ENCODE measurements at places on chromosomes 7 and 10.

GRCh38 chr10:100146875-100147650 lies 38.8 kb downstream of the ERLIN1 start:
- no peak for DNase-seq

- DNase-seq = no peak
These were observed 21.1 kb downstream of the KNDC1 start for GRCh38 chr10:133180965-133181639.

DNA sequence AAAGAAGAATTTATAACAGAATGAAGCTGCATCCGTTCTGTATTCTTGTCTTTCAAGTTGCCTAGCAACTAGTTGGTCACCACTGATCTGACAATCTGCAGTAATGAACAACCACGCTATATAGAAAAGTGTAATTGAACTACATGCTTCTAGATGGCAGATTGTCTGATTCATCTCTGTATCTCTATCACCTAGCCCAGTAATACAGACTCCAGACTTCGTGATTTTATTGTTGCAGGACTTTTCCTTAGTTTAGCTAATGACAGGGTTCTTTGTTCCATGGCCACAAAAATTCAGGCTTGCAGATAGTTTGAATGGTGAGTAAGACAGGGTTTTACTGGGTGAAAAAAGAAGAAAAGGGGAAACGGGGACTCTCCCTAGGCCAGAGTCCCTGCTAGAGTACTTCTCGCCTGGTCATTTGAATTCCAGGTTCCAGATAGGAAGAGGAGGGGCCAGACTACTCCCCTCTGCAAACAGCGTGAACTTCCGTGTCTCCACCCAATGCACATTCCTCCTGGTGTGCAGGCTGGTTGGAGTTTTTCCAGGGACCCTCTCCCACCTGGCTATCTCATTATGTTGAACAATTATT lies 45.9 kb downstream of the COL1A2 start:
- DNase-seq = no peak

GRCh38 chr7:158955146-158955870 lies 99.0 kb downstream of the DYNC2I1 start:
- no peak for DNase-seq

- no peak for DNase-seq
These were observed 133.3 kb downstream of the TEX36 start for GRCh38 chr10:125549653-125550052.

DNA sequence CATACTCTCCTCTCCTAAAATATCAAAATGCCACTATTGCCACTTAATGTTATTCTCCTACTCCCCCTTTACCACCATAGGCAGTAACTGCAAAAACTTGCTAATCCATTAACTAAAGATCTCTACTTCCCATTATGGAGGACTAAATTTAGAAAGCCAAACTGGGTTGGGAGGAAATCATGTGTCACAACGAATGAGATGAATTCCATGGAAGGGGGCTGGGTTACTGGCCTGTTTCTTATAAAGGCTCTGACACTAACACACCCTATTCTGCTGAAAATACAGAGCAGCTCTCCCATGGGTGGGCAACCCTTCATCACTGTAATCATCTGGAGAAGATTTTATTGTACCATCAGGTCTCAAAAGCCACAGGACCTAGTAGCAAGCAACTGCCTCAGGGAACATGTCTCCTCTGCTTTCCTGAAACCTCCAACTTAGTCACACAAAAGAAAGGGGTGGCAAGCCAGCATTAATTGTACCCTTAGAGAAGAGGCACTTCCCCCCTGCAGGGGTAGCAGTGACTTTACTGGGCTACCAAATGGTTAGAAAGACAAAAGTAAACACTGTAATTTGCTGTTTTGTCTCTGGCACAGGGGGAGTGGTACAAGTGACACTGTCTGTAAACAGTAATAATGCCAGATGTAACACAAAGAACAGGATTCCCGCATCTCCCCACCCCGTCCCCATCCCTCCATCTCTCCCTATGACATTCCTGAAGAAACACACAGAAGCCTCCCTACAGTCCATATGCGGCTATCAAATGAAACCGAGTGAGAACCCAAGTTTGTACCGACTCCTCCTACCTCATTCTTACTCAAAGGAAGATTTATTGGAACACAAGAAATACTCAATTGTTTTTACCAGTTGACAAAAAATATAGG lies 81.6 kb downstream of the ARMH3 start:
- no peak for DNase-seq

DNA sequence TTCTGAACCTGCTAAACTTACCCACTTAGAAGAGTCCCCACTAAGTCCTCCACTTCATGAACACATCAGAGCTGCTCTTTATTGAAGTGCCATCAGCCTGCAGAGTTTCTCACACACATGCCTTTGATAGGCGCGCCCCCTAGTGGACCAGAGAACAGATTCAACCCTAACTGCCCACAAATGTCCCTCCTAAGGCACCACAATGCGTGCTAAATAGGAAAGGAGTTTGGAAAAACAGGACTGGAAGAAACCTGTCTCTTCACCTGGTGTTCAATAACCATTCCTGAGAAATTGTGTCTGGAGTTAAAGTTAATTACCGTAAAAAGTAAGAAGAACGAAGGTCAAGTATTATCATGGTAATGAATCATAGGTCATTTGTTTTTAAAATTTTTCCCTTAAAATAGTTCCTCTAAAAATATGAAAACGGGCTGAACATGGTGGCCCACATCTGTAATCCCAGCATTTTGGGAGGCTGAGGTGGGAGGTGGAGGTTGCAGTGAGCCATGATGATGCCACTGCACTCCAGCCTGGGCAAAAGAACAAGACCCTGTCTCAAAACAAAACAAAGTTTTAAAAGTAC lies 249.7 kb downstream of the ELMO1 start:
- DNase-seq = peak; percentile 19

DNA sequence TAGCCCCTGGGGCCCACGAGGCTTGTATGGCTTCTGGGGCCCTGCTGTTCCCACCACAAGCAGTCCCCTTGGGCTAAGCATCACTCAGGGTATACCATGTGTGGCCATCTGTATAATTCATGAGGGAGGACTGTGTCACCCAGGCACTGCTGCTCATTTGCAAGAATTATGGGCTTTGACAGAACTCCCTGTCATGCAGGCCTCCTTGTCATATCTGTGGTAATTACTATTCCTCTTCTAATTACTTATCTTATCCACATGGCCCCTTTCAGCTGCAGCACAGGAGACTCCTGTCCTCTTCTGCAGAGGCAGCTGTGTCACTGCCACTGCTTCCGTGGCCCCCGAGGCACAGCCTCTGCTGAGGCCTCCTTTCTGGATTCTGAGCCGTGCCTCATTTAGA lies 46.3 kb downstream of the LRMDA start:
- no peak for DNase-seq

DNA sequence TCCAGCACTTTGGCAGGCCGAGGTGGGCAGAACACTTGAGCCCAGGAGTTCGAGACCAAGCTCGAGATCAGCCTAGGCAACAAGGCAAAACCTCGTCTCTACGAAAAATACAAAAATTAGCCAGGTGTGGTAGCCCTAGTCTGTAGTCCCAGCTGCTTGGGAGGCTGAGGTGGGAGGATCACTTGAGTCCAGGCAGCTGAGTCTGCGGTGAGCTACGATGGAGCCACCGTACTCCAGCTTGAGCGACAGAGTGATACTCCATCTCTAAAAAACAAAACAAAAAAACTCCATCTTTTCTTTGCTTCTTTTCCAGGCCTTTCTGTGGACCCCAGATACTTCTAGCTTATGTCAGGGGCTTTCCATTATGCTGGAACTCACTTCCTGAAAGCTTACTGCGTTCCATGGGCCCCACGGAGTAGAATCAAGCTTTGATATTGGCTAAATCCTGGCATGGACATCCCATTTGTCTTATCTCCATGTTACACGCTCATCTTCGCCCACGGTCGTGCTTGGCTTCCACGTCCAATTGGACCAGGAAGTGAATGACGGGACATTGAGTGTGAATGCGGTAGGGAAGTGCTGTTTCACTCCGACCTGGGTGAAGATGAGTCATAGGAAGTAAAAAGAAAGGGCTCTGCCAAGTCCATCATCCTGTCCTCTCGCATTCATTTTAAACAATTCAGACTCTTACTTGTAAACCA lies 45.7 kb downstream of the FAM171A1 start:
- DNase-seq = no peak

DNA sequence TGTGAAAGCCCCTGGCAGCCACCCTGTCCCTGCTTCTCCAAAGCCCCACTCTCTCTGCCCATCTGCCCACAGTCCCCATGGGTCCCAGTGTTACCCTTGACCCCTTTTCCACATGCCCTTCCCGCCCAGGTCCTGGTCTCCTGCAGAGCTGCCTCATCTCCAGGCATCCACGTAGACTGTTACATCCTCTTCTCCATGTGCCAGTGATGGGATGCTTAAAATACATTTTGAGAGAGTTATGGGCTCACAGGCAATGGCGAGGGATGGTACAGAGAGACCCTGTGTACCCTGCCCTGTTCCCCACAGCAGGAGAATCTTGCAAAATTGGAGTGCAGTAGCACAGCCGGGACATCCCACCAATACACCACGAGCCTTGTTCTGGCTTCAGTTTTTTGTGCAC lies 56.8 kb downstream of the GLRX3 start:
- no peak for DNase-seq

GRCh38 chr7:88967432-88967831 lies 171.9 kb upstream of the TEX47 start:
- DNase-seq = no peak

- no peak for DNase-seq
These were observed 6.2 kb downstream of the SNX13 start for GRCh38 chr7:17934094-17934493.

DNA sequence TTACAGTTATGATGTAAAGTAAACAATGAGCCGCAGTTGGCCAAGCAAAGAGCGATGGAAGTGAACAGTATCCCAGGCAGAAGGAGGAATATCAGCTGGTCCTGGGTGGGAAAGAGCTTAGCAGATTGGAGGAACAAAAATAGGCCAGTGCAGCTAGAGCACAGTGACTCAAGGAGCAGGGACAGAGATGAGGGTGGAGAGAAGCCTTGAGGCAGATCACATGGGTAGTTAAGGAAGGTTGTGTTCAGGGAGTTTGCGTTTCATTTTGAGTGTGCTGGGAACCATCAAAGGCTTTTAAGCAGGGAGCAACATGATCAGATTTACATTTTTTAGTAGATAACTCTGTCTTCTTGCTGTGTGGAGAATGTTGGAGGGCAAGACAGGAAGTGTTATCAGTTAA lies 113.6 kb downstream of the OAT start:
- DNase-seq = no peak

- DNase-seq = no peak
These were observed 11.6 kb upstream of the ORAI2 start for GRCh38 chr7:102421706-102422240.

DNA sequence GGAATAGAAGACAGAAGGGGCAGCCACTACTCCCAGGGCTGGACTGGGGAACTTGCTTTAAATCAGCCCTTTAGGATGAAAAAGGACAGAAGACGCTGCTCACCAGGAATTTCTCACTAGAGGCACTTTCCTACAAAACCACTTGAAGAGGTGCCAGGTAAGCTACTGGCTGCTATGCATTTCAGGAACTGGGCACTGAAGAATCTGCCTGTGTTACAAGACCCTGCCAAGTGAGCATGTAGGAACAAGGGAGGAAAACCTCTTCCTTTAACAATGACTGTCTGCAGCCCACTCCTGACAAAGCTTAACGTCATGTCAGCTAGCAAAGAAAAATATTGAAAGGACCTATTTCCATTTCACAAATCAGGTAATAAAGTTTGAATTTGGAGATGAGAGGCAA lies 5.8 kb upstream of the AGMO start:
- DNase-seq = no peak
